ENCODE measurements at places on chromosomes 5 and 9.

- DNase-seq: no peak
Observed at GRCh38 chr5:172886974-172887501, 53.0 kb downstream of the ERGIC1 start.

DNA sequence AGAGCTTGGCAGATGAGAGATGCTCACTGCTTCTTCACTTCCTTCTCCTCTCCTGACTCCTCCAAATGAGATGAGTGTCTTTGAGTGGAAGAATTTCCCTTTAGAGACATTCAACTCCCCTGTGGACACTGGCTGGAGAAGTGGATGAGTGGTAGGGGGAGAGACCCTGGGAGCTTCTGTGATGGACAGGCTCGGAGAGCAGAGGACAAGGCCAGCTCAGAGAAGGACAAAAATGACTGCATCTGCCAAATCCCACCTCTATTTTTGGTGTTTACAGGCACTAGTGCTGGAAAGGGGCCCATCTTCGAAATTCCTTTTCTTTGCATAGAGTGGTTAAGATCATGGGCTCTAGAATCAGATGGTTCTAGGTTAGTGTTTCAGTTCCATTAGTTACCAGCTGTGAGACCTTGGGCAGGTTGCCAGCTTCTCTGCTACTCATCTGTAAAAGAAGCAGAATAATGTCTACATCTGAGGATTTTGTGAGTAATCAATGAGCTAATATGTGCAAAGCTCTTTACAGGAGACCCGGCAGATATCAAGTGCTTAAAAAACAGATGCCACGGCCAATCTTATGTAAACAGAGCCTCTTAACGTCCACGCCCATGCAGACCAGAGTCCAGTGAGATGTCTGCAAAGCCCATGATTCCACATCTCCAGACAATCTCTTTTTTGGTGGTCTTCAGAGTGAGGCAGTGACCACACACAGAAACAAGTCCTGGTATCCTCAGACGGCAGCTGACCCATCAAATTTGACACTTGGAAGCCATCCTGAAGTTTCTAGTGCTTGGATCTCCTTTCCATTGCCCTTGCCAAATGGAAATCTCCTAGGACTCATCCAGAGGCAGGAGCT lies 13.6 kb upstream of the COL27A1 start:
- no peak for DNase-seq

GRCh38 chr5:160105686-160106360 lies 13.4 kb downstream of the PWWP2A start:
- DNase-seq: peak; percentile 5

DNA sequence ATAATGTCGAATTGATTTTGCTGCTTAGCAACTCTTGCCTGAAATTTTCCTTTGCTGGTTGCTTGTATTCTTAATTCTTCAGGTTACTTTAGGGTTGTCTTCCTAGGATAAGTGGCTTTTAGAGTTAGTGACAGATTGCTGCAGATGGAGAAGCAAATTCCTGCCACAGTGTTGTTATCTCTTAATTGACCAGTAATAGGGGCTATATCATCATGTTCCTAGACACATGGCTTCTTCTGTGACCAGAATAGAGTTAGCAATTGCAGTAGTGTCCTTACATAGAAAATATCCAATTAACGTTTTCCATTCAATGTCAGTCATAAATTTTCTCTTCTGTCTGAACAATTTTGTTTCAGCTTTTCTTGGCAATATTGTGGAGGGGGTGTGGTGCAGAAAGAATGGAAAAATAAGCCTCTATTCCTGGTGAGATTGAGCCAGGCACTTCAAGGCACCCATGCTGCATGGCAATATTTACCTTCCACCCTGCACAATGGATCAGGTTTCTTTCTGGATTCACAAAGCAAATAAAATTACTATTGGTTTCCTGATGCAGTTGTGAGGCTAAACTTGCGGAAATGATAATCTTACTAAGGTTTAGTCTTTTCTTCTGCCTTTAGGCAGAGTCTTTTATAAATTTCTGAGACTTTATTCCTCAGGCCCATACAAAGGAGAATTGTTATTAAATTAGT lies 1481.5 kb downstream of the EFNA5 start:
- peak; percentile 87 for DNase-seq

DNA sequence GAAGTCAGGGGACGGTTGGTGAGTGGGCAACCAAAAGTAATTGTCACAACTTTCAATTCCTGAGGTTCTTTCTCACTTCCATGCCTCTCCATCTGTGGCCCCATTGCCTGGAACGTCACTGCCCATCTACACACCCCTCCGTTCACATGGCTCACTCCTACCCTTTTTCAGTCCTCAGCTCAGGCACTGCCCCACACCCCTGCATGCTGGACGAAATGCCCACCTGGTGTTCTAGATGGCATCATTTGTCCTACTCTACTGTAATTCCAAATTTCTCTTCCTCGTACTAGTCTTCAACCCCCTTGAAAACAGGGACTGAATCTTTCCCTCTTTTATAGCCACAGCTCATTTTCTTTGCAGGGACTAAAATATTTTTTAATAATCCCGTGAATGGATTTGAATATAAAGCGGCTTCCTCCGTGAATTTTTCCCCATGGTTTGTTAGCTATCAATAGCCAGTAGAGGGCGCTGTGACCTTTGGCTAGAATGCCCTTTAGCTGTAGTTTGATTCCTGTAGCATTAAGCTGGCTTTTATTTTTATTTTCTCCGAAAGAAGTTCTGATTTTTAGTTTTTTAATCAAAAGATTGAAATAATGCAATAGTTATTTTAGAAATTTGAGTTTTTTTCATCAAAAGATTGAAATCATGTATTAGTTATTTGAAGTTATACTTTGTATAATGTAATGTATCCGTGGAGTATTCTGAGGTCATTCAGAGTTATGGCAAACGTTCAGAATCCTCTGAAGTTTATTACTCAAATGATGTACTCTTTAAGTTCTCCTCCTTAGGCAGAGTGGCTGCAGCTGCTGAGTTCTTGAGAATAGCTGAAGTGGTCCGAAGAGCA lies 232.1 kb downstream of the SH3GL2 start:
- peak; percentile 10 for DNase-seq

GRCh38 chr9:80242022-80242421 lies 670.3 kb downstream of the TLE4 start:
- DNase-seq: no peak

DNA sequence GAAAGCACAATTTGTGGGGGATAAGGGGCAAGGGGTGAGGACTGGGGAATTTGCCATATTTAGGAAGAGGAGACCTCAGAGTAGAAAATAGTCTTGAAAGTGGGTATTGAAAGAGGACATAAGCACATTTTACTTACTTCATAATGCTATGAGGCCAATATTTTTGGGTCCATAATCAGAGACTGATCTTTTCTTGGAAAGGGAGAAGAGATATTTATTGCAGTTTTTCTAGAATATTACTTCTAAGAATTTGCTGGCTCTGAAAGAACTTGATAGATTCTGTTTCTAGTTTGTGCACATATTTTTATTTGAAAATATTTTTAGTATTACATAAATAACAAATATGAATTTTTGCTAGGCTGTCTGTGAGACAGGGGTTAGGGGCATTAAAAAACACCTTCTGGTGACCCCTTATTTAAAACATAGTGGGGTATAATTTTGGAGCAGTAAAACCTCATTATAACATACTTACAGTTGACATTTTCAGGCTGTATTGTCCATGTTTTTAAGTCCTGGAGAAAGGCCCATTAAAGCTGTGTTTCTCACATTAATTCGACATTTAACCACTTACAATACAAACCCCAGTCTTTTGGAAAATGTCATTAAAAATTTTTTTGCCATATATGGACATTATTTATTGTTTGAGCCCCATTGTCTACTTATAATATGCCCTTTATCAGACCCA lies 118.9 kb upstream of the NFIB start:
- no peak for DNase-seq

DNA sequence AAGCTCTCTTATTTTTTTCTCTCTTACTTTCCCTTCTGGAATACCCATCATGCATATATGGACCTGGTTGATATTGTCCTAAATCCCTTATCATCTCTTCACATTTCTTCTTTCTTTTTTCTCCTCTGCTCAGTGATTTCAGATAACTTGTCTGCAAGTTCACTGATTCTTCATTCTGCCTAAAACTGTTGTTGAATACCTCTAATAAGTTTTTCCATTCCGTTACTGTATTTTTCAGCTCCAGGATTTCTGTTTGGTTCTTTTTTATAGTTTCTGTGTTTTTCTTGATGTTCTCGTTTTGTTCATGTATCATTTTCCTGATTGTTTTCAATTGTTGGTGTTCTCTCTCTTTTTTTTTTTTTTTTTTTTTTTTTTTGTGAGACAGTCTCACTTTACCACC lies 203.7 kb downstream of the COMMD10 start:
- DNase-seq: no peak

DNA sequence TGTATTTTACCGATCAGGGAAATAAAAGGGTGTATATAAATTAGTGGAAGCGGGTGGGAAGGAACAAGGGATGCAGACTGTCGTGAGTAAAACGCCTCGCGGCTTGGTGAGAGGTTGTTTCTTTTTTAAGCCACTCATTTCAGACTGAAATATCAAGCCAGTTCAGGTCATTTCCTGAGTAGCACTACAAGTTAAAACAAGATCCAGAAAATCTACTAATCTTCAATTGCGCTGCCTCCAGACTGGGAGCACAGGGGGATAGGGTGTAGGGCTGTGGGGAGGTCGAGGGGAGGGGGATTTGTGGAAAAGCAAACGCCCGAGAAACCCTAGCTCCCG lies 140.8 kb downstream of the TSSK1B start:
- no peak for DNase-seq

DNA sequence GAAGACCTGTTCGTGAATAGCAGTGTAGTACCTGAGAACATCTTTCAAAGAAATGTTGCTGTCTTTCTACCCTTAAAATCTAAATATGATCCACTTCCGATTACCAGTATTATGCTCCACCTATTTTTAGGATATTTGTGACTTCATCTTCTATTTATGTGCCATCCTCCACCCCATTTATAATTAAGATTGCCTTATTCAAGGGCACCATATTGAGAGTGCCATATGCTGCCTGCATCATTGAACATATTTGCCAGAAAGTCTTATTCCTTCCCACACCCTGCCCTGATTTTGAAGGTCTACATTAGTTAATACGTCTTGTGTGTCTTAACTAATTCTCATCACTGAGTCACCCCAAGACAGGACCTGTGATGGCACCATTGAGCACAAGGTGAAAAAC lies 1076.7 kb downstream of the CDH12 start:
- DNase-seq: no peak

DNA sequence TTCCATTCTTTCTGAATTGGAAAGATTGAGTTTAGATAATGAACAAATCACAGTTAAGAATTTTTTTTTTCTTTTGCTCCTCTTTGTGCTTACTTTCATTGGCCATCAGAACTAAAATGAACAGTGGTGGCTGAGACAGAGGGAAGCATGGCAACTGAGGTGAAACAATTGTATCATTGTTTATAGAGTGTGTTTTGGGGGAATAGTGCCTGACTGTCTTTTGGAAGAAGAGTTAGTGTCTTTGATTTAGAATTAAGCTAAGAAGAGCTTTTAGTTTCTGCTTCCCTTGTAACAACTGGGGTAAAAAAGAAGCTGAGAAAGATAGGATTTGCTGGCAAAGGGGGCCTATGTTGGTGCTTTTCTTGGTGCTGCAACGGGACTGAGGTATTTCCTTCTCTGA lies 24.0 kb downstream of the HSD17B4 start:
- no peak for DNase-seq

GRCh38 chr9:84791643-84792042 lies 122.1 kb downstream of the NTRK2 start:
- no peak for DNase-seq

DNA sequence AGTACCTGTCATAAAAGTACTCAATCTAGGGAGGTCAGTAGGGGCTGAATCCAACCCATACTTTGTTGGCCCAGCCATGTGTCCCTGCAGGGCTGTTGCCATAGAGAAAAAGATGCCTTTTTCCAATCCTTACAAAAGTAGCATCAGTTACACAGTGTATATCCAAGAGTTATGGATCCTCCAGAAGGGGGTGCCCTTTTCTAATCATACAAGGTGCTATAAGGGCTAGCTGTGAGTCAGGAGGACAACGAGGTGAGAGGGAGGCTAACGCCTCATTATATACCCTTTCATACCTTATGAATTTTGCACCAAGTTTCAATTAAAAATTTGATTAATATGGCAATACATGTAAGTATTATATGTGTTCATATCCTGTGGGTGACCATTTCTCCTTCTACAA lies 4.8 kb downstream of the KIAA0825 start:
- no peak for DNase-seq

- DNase-seq: peak; percentile 46
Observed at GRCh38 chr5:1161108-1161832, 40.1 kb upstream of the SLC6A19 start.

GRCh38 chr9:752201-752600 lies 89.3 kb upstream of the DMRT1 start:
- no peak for DNase-seq

GRCh38 chr9:36298566-36298965 lies 40.3 kb upstream of the GNE start:
- DNase-seq: no peak

DNA sequence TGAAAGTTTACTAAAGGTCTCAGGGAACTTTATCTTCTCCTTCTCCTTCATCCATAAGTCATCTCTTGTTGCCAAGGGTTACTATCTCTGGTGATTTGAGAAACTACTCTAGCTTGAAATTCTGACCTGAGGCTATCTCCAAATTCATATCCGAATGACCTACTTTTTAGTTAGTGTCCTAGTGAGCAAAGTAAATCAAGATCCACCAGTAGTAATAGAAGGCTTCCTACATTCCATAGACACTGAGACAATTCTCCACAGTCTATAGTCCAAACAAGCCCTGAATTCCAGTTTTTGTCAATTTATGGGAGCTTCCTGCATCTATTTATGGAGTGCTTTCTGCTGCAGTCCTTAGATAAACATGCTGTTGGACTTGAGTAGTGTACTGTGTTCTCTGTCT lies 5.0 kb downstream of the IL7R start:
- no peak for DNase-seq

DNA sequence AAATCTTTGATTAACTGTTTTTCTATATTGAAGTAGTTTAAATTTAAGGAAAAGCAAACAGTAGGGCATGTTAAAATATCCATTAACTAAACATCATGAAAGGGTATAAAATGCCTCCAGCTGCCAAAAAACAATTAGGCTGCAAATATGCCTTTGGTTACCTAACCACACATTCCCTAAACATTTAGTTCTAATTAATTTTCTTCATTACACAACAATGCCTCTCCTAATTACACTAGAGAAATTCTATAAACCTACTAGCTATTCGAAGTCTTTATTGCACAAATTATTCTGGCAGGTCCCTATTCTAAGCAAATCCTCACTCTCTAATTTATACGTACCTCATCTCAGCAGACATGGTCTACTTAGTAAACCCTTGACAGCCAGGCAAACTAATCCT lies 37.4 kb downstream of the MAT2B start:
- no peak for DNase-seq
